Common myeloid progenitor, CD34-positive (primary cell): ENCODE measurements at places on chromosomes 6 and 20.
A peak's percentile ranks its signal among the peaks of the same experiment; 100 is the strongest.

DNA sequence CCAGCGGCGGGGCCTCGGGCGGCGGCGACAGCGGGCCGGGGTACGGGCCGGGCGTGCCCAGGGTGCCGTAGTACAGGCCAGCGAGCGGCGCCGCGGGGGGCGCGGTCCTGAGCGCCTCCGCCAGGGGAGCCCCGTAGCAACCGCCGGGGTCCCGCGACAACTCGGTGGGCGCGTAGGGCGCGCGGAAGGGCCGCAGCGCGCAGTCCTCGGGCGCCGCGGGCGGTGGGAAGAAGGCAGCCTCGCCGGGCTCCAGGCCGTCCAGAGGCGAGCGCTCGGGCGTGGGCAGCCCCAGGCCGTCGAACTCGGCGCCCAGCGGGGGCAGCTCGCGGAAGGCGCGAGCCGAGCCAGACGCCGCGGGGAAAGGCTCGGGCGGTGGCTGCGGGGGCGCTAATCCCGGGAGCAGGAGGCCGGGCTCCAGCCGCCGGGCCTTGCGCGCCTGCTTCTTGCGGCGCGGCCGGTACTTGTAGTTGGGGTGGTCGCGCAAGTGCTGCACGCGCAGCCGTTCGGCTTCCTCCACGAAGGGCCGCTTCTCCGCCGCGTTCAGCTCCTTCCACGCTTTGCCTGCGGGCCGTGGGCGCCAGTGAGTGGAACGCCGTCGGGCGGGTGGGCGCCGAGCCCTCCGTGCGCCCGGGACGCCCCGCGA lies 916 bp downstream of the SOX18 start:
- DNase-seq = peak; percentile 41

GRCh38 chr20:3371754-3372153 lies 35.7 kb downstream of the DNAAF9 start:
- no peak for DNase-seq

DNA sequence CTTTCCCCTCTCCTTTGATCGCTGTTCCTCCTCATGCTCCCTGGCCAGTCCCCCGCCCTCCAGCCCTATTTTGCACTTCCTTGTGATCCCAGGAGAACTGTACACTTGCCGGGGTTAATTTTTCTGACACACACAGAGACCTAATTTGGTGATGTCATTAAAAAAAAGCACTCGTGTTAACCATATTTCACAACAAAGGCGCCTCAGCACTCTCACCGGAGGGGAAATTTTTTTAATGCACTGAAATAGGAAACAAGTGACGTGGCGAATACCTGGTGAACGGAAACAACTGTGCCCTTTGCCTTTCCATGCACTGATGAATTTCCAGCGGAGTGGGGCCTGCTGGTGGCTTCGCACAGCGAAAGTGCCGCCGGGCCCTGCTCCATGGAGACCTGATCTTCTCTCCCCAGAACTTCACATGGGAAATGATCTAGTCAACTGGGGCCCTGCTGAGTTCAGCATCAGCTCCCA lies 53.9 kb upstream of the TAGAP start:
- DNase-seq = peak; percentile 67

GRCh38 chr6:6635291-6635690 lies 46.8 kb downstream of the LY86 start:
- DNase-seq = no peak

- no peak for DNase-seq
Measured at GRCh38 chr20:63129376-63129965, 86.5 kb downstream of the YTHDF1 start.

DNA sequence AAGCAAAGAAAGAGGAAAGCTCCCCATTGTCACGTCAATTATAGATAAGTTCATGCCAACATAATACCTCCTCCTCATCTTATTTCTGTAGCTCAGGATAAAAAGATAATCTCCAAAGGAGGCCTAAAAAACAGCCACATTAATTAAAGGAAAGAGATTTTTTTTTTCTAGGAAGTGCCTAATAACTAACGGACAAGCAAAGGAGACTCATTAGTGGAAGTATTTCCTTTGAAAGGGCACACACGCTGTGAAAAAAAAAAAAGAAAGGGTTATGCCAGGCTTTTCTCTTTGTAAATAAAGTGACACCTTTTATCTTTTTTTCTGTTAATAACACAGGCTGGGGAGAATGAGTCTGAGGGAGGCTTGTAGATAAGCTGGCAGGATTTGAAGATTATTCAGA lies 55.7 kb downstream of the PCSK2 start:
- DNase-seq = no peak

DNA sequence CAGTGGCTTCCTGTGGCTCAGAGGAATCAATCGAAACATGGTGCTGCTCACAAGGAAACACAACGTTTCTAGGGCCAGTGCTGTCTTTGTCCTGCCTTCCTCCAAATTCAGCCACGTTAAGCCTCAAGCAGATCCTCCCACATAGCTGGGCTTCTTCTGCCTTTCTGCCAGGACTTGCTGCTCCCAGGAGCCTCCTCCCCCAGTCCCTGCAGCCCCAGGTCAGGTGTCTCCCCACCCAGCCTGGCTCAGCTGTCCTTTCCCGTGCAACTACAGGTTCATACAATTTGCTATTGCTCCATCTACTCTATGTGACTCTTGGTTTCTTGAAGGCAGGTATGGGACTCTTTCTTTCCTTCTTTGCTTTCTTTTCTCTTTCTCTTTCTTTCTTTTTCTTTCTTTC lies 215.3 kb upstream of the RNF24 start:
- DNase-seq = no peak

GRCh38 chr20:35243317-35243716 lies 16.8 kb downstream of the MMP24 start:
- no peak for DNase-seq

DNA sequence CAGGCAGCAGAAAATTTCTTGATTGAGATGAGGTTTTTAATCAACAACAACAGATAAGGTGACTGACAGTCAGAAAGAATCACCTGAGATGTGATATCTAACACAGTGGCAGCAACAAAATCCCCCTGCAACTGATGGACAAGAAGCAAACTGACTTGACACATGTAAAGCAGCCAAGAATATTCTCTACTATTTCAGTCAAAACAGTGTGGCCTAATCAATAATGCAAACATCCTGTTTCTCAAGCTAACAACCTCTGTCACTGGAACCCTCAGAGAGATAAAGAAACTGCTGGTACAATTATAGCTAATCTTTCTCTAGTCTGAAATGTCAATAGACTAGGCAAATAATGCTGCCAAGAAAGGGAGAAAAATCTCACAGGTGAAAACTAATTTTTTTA lies 4.6 kb upstream of the CGA start:
- no peak for DNase-seq

DNA sequence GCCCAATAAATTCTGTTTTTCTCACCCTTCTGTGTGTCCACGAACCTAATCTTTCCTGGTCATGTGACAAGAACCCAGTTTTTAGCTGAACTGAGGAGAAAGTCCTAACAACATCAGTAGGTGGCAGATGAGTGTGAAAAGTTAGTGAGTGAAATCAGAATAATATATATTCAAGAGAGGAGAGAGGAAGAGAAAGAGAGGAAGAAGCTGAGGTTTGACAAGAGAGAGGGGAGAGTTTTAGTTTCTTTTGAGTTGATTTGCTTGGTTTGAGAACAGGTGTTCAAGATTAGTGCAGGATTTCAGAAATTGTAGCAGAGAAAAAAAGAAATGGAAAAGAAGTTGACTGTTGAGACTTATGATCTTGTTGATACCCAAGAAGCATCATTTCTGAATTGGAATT lies 930.5 kb upstream of the FLRT3 start:
- DNase-seq = no peak

GRCh38 chr6:169555971-169556617 lies 145.7 kb downstream of the WDR27 start:
- DNase-seq = no peak

- DNase-seq = no peak
Measured at GRCh38 chr6:138970159-138970558, 17.9 kb downstream of the REPS1 start.

DNA sequence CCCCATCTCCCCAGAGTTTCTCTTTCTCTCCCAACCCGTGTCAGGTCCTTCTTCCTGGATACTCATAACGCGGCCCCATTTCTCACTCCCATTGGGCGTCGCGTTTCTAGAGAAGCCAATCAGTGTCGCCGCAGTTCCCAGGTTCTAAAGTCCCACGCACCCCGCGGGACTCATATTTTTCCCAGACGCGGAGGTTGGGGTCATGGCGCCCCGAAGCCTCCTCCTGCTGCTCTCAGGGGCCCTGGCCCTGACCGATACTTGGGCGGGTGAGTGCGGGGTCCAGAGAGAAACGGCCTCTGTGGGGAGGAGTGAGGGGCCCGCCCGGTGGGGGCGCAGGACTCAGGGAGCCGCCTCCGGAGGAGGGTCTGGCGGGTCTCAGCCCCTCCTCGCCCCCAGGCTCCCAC lies at the start of gene HLA-F:
TSS of gene HLA-F (plus strand) at position 173 of the 404 bp plus-strand sequence. CDS start at position 203, 30 bp downstream.
- peak; percentile 81 for DNase-seq

- DNase-seq = no peak
Measured at GRCh38 chr6:35381132-35381531, 38.8 kb downstream of the PPARD start.

DNA sequence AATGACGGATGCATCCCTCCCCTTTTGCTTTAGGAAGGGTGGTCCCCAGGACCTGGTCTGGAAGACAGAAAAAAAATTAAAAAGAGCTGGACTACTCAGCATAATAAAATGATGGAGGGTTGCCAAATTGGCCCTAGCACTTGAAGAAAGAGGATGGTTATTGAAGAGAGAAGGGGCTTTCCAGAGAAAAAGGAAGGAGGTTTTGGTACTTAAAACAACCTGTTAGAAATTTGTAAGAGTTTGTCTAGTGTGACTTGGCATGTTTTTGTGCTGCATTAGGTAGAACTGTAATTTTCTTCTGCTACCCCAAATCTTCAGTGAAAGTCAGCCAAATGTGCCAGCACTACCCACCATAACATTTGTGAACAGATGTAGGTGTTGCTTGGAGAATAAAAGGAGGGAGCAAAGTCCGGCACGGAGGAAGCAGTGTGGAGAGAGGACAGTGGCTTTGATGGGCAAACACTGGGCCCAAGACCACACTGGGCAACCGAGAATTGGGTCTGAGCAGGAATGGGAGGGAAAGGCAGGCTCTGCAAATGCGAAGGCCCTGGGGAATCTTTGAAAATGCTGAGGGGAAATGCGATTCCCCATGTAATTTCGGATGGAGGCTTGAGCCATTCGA lies 160.9 kb downstream of the QRSL1 start:
- DNase-seq = no peak

GRCh38 chr20:61725145-61725544 lies 340.5 kb downstream of the TAF4 start:
- DNase-seq = no peak
